ENCODE measurements at places on chromosomes 11 and 22.

- DNase-seq = no peak
These were observed 10.2 kb upstream of the OAF start for GRCh38 chr11:120200677-120201076.

GRCh38 chr11:11996321-11997048 lies 11.9 kb downstream of the DKK3 start:
- DNase-seq = no peak

DNA sequence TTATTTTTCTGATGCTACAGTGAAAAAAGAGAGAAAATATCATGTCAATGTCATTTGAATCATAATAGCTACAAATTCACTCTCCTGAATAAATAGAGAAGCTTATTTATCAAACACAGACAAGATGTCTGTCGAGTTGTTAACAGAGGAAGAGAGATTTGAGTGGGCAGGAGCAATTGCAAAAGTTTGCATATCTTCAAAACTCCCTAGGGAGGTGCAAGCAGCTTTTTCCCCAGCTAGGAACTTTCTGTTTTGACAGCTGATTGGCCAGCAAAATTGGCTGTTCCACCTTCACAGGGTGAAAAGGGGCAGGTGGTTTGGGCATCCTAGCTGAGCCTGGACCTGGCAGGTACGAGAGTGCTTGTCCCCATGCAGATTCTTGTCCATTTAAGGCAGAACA lies 98.2 kb downstream of the NTM start:
- no peak for DNase-seq

GRCh38 chr11:45209891-45210699 lies 63.7 kb downstream of the PRDM11 start:
- DNase-seq = no peak

DNA sequence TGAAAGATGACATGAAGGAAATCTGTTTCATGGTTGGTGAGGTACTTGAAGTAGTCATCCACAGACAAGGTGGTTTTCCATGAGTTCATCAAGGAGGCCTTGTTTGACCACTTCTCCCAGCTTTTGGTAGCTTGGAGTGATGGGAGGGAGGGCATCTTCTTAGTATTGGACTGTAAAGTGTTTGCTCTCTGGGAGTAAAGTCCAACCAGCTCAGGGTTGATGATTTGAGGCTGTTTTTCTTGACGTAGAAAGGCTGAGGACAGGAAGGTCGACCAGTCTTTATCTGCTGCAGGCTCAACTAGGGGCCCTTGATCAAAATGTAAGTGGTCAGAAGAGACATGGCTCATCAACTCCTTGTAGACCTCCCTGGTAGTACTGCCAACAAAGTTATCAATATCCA lies 1.7 kb downstream of the CCDC87 start:
- DNase-seq = no peak

- DNase-seq = peak; percentile 2
These were observed 329.9 kb upstream of the LRRC4C start for GRCh38 chr11:41789376-41789775.

DNA sequence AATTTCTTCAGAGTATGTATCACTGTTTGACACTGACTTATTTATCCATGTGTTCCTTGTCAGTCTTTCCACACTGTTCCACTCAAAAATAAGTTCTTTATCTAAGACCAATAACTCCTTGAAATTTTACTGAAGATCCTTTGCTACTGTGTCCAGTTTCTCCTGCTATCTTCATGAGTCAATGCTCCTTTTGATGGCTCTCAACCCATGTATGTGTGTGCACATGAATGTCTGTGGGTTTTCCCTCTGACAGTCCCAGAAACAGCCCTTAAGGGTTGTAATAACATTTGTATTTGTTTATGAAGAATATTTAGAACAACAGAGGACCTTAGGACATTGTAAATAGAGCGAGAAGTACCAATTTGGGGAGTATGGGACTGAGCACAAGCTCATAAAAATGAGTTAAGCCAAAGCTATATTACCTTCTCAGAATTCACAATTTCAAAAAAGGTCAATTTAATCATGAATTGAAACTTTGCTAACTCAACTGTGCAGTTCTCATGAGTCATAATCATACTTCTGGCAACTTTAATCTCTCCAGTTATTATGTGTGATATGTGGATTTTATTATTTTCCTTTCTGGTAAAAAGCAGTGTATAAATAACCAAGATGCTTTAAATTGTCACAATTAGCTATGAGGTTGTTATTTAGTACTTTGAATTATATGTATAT lies 533.6 kb downstream of the CNTN5 start:
- DNase-seq = peak; percentile 3

DNA sequence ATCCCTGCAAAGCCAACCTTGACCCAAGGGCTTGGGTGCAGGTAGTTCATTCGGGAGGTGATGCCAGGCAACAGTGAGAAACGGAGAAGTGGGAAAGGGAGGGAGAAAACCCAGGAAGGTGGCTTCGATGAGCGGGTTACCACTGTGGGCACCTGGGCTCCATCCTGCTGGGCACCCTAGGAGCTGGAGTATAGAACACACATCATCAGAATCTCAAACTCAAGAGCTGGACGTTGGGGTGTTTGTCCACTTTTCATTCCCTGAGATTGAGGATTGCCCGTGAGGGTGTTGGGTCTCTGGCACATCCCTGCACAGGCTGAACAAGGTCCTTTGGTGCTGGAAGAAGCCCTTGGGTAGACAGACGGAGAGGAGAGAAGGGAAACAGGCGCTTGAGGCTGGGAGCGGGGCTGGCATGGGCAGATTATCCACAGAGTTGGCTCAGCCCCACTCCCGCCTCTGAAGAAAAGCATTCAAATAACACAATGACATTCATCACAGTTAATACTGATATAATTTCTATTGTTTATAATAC lies 70.4 kb downstream of the LRRC32 start:
- no peak for DNase-seq

GRCh38 chr11:91946397-91946951 lies 278.1 kb upstream of the FAT3 start:
- DNase-seq = peak; percentile 31

- DNase-seq = no peak
These were observed 27.4 kb downstream of the IGLL5 start for GRCh38 chr22:22914726-22915669.

DNA sequence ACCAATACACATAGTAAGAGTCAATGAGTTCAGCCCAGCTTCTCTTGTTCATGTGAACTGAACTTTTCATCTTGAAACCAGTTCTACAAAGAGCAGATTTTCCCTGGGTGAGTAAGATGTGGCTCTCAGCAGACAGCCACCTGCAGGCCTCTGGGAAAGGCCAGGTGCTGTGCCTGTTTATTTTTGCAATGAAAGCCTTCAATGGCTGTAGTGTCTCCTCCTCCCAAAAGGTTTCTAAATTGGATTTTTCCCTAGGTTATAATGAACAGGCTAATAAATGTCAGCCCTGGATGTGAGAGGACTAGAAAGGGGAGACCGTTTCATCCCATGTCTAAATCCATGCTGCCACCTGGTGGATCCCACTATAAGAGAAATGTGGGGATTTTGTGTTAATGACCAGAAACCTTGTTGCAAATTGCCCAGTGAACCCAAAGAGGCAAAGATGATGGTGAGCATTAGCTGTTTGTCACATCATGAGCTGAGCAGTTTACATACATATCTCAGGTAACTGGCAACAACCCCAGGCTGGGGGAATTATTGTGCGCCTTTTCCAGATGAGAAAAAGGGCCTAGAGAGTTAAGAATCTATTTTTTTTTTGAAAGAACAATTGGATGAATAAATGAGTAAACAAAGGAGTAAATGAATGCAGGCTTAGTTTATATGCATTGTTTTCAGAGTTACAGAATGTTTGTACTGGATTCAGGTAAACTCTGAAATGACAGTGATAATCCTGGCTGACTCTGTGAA lies 12.7 kb downstream of the C11orf91 start:
- DNase-seq = peak; percentile 68

GRCh38 chr11:68328374-68329091 lies 16.1 kb downstream of the LRP5 start:
- peak; percentile 51 for DNase-seq

- no peak for DNase-seq
These were observed 16.5 kb downstream of the PARVG start for GRCh38 chr22:44197271-44197670.

GRCh38 chr22:41538583-41538982 lies 5.7 kb downstream of the POLR3H start:
- DNase-seq = no peak

DNA sequence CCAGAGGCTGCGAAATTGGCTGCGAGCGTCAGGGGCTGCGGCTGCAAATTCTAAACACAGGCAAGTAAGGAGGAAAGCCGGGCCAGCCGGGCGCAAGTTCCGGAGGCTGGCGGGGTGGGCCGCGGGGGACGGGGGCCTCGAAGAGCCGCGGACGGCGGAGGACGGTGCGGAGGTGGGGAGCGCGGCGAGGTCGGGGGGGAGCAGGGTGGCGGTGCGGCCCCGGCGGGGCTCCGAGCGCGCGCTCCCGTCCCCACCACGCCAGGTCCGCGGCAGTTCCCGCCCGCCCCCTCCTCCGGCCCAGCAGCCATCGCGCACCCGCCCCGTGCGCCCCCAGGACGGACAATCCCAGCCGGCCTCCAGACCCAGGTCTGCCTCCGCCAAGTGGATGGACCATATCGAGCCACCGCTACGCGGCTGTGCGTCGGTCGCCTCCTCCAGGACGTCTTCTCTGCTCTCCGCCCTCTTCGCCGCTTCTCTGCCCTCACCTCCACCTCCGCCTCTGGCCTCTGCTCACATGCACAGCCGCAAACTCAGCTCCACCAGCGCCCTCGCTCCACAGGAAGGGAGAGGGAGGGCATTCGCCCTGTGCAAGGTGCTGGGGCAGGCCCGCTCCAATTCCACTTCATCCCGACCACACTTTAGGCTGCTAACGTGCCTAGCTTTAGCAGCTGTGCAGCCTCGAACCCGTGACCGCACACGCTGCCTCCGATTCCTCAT lies 7.2 kb downstream of the ELFN2 start:
- peak; percentile 78 for DNase-seq

DNA sequence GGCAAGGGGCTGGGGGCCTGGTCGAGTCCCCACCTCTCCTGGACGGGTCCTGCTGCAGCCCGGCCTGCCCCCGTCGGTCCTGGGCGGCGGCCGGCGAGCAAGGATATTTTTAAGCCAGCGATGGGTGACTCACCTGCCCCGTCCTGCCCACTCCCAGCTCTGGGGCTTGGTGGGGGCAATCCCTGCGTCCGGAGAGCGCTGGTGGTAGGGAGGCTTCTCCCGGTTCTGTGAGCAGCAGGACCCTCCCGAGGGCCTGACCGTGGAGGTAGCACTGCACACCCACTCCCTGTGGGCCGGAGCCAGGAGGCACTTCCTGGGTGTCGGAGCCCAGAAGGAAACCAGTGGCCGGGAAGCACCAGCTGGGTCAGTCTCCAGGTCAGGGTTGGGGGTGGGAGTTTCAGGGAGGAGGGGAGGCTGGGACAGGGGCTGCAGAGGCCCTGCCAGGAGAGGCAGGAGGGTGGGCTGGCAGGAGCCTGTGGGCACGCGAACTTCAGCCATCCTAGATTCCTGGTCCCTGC lies 467 bp downstream of the EPS8L2 start:
- DNase-seq = peak; percentile 76

GRCh38 chr22:48539261-48539660 lies 1288.4 kb downstream of the BRD1 start:
- no peak for DNase-seq

- DNase-seq = no peak
These were observed 81.3 kb downstream of the SERGEF start for GRCh38 chr11:17931595-17931994.

DNA sequence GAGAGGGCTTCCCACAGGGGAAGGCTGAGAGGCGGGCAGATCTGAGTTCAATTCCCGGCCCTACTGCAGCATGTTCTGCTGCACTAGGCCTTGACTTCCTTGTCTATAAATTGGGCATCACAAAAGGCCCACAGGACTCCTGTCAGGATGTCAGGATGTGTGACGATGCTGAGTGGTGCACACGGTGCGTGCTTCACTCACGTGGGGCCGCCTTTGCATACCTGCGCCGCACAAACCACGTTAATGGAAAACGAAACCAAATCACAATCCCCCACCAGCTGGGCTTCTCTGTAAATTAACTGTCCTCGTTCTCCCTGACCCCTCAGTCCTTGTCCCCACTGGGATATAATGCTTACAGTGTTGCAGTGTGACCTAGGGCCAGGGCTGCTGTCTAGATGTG lies 32.3 kb upstream of the TSPAN18 start:
- DNase-seq = no peak

GRCh38 chr11:122726028-122726427 lies 70.5 kb downstream of the UBASH3B start:
- DNase-seq = no peak

GRCh38 chr11:762421-763072 lies 14.7 kb downstream of the GATD1 start:
- DNase-seq = peak; percentile 78

GRCh38 chr11:102410382-102410784 lies 42.2 kb downstream of the TMEM123 start:
- no peak for DNase-seq

DNA sequence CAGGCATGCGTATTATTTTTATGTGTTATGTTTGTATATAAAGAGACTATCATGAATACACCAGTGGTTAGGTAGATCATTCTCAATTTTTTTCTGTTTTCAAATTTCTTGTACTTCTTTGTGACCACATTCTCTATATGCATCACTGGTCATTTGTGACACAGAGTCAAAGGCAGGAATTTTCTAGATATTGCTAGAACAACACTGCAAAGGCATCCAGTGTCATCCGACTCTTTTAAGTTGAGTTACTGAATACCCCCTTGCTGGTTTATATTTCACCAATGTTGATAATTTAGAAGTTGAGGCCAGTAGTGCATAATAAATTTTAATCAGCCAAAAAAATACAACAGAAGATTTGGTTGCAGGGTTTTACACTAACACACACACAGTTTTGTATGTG lies 351.8 kb downstream of the CASP12 start:
- peak; percentile 88 for DNase-seq
